ENCODE measurements at places on chromosomes 2 and 18. TPM values are rescaled to one million over a fixed set of nuclear protein-coding genes. Genes with fewer than 3 reads are reported as not detected.

The FBXO48 gene
- 0.20 TPM for total RNA-seq

The DRC1 gene
- 0.18 TPM for total RNA-seq

GRCh38 chr2:176325732-176326131 is 56.5 kb downstream of the MTX2 start:
- DNase-seq = no peak

DNA sequence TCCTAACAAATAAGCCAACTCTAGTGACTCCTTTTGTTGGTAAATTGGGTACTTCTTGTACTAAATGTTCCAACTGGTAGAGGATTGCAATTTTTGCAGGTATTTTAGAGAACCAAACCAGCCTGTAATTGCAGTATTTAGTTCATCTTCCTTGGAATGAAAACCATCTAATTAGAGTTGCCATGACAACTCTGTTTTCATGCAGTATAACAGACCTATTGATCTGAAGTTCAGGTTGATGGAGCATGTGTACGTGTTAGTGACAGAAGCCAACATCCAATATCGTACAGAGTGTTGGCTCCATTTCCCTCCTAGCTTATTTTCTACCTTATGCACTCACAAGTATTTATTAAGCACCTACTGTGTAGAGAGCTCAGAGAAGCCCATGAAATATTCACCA is 176.3 kb upstream of the FOSL2 start:
- no peak for DNase-seq

DNA sequence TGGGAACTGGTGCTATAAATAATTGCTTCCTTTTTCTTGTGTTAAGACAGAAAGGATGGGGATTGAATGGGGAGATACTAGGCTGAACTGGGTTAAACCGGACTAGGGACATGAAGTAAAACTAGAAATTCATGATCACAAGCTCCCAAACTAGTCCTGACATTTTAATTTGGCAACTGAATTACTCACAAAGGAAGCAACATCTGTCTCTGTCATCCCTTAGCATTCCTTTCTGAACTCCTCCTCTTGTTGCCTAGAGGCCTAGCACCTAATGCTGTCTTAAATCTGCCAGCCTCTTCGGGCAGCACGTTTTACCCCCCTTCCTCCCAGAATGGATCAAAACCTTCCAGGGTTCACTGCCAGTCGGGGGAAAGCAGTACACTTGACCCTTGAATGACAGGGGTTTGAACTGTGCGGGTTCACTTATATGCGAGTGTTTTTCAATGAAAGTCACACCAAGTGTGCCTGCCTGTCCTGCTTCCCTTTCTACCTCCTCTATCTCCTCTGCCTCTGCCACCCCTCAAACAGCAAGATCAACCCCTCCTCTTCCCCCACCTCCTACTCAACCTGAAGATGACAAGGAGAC is 8.2 kb downstream of the KCTD1 start:
- DNase-seq = no peak

- peak; percentile 51 for DNase-seq
Measured at GRCh38 chr2:174035981-174036742, 71.0 kb upstream of the SP3 start.

DNA sequence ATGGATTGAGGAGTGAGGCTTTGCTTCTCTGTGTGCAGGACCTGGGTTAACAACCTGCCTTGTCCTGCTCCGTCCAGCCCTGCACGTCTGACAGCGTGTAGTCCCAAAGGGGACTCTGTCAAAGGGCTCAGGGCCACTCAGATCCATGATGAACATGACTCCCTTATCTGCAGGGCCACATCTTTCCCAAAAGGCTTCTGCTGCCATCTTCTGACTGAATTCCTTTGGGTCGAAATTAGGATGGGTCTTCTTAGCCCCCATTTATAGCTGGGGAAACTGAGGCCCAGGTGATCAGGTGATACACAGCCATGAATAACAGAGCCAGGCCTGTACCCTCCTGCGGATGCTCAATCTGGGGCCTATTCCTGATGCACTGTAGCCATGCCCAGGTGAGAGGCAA is 109.2 kb downstream of the CELF4 start:
- no peak for DNase-seq

DNA sequence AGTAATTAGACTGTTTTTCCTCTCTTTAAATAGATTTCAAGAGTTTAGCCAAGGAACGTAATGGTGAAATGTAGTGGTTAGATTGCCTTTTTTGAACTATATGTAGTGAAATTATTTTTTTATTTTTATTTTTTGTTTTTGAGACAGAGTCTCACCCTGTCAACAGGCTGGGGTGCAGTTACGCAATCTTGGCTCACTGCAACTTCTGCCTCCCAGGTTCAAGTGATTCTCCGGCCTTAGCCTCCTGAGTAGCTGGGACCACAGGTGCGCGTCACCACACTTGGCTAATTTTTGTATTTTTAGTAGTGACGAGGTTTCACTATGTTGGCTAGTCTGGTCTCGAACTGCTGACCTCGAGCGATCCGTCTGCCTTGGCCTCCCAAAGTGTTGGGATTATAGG is 60.8 kb downstream of the BIRC6 start:
- DNase-seq = no peak

DNA sequence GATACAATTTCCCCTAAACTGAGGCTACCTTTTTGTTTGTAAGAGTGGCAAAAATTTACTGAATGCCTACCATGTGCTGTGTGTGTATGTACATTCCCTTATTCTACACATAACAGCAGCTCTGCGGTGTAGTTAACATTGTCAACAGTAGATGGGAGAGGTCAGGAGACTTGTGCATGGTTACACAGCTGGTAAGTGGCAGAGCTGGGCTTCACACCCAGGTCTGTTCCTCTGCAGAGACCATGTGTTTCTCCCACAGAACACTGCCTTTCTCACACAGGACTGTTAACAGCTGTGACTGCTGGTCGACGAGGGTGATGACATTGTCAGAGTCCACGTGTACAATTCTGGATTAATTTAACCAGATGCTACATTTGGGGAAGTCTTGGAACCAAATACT is 49.1 kb downstream of the EML6 start:
- DNase-seq = no peak

- no peak for DNase-seq
Measured at GRCh38 chr2:24723665-24724064, 69.5 kb downstream of the PTRHD1 start.

DNA sequence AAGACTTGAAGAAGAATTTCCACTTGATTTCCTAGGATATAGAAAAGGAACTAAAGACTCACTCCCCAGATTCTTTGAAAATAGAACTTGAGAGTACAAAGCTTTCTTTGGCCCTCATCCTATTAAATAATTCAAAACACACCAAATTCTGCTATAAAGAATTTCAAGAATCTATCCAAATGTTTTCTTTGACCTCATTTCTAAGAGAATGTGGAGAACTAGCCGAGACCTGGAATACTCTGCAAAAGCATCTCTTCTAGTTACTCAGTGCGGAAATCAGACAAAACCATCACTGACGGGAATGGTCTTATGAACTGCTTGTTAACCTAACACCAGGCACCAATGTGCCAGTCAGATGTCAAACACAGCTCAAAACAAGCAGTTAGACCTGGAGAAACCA is 44.2 kb upstream of the ARL5A start:
- DNase-seq = no peak

DNA sequence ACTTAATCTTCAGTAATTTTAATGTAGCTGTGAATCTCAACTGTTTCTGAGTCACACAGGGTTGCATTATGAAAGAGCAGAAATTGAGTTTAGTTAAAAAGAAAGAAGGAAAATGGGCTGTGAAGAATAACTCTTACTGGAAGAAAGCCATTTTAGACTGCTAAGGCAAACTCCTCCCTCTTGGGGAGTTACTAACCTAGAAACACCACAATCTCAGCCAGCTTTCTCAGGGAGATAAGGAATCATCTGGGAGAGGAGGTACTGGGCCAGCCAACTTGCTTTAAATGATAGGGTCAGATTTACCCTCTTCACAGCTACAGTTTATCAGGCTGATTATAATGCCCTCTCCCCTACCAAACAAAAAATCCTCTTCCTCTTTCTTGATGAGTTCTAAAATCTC is 119.5 kb downstream of the CCDC148 start:
- DNase-seq = no peak

GRCh38 chr2:205613970-205614559 is 68.2 kb upstream of the NRP2 start:
- no peak for DNase-seq

- no peak for DNase-seq
Measured at GRCh38 chr2:60629801-60630385, 76.4 kb upstream of the BCL11A start.

DNA sequence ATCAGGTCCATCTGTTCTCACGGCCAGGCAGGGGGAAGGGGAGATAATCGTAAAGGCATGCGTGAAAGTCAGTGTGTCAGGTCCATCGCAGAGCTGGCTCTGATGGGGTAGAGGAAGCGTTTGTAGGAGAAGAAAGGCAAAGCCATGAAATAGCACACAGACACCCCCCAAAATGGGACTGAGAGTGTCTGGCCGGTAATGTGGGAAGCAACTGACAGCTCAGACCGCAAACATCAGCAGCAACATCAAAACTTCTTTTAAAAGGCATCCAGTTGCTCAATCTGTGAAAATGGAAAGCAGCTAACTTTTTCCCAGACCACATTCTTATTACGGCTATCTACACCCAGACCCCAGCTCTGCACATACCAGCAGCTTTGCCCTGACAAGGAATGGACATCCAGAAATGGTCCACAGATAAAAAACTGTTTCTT is 232.6 kb downstream of the EN1 start:
- DNase-seq = no peak

DNA sequence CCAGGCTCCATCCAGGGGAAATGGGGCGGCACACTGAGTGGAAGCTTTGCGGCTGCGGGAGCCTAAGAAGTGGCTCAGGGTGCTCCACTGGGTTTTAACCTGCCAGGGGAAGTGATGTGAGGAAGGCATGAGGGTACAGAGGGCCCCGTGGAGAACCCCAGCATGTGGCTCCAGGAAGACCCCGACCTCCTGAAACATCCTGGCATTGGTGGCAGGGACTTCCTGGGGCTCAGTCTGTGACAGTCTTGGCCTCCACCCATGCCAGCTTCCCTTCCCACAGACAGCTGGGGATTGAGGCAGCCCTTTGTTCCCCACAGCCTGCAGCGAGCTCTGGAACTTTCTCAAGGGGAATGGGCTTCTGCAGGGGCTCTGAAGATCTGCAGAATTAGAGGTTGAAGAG is 146.6 kb downstream of the TNS1 start:
- DNase-seq = no peak

DNA sequence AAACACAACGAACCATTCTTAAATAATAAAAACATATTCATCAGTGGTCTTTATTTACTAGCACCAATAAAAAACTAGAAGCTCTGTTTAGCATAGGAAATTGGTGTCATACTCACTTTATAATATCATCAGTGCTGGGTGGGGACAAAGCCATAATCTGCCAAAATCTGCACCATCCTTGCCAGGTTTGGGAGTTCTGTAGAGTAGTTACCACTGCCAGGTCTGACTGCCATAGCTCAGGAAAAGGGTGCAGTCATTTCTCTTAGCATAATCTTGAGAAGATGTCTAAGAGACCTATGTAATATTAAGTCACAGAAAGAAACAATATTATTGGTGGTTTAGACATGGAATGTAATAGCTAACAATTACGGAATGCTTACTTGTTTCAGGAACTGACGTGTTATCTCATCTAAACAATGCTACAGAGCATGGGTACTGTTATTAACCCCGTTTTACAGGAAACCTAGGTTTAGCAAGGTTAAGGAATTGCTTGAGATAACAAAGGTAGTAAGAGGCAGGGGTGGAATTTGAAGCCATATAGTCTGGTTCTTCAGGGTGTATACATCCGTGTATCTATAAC is 1.6 kb upstream of the MARCHF7 start:
- peak; percentile 72 for DNase-seq

DNA sequence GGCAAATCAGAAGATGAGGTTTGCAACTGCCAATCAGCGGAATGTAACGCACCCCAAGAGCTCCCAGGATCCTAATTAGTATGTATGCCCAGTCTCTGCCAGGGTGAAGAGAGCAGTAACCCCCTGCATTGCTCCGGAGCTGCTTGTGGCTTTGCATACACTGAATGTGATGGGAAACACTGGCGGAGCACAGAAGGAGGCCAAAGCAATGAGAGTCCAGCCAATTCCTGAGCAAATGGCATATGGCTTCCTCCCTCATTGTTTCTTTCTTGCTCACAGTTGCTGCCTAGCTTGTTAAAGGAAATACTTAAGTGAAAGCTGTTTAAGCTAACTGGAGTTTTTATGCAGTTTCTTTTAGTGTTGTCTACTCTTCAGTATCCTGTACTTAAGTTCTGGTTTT is 343.5 kb upstream of the NT5C1B start:
- no peak for DNase-seq

DNA sequence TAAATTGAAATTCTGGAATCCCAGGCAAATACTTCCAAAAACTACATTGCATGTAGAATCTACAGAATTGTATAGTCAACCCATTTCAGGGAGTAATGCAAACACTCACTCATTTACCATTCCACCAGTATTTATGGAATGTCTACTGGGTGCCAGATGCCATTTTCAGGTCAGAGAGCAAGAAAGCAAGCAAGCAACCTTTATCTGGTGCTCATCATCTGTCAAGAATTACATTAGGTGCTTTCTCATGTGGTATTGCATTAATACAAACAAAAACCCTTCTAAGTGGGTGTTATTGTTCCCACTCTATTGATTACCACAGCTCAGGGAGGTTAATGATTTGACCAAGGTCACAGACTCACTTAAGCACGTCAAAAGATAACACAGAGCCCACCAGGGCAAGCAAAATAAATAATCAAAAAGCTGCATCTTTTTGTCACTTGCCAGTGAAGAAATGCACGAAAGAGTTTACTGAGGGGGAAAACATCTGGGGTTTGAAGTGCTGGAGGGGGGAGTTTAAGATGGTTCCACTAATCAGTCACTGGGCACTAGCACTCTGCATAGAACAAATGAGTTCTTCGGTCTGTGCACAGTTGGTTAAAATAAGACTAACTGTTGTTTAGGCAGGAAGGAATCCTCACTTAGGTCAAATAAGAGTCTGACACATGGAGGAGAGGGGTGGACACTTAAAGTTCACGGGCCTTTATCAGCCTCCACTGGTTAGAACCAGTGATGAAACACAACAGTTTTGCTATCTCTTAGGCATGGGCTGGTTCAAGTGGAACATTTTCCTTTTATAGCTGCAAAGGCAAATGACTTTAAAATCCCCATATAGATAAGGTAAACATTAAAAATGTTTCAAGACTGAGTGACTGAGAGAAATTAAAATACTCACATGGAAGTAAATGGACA is 208.8 kb downstream of the CDH2 start:
- DNase-seq = no peak

- no peak for DNase-seq
Measured at GRCh38 chr2:238358769-238359168, 38.5 kb downstream of the TRAF3IP1 start.

DNA sequence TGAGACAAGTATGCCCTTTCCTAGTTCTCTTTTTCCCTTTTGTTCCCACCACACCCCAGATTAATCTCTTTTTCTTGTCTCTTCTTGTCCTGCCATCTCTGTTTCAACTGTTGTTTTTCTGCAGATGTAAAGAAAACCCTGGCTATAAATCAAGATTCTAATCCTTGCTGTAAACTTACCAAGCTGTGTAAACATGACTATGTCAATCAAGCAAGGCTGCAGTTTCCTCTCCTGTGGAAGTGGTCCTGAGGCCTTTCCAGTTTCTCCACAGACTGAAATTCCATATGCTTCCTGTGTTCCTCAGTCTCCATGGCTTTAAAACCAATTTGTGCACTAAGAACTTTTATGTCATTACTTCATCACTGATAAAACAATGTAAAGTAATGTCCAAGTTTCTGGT is 288.8 kb upstream of the PIK3C3 start:
- DNase-seq = peak; percentile 78
